ENCODE measurements at places on chromosomes 2 and 18.

GRCh38 chr2:127586746-127587295, 51.3 kb downstream of the MYO7B start:
- no peaks in the 10 kb centered on the region for H3K4me1 ChIP-seq
- H3K4me3 ChIP-seq: no peak overlapping the region
- no peak for DNase-seq

DNA sequence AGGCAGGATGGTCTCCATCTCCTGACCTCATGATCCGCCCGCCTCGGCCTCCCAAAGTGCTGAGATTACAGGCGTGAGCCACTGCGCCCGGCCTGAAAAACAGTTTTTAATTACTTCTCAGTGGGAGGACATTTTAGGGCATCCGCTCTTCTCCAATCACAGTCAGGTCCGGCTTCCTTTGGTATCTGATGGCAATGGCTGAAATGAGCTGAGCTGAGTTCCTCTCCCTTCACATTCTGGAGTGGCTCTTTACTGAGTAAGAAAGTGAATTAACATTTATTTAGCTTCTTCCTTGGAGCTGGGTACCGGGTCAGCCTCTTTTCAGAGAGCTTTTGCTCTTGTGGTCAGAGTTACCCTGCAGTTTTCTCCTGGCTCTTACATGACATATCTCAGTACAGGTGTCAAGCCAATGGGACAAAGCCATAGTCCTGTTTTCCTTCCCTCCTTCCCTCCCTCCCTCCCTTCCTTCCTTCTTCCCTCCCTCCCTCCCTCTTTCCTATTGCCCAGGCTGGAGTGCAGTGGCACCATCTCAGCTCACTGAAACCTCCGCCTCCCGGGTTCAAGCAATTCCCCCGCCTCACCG, 1.1 kb upstream of the TTC27 start:
- no peak overlapping the region for H3K4me3 ChIP-seq
- no peak for DNase-seq
- H3K27me3 ChIP-seq: no peaks in the 10 kb centered on the region
- no peak overlapping the region for H3K27ac ChIP-seq
- peaks cover 5% of the 10 kb centered on the region for H3K36me3 ChIP-seq
- H3K4me1 ChIP-seq: peaks cover 4% of the 10 kb centered on the region

DNA sequence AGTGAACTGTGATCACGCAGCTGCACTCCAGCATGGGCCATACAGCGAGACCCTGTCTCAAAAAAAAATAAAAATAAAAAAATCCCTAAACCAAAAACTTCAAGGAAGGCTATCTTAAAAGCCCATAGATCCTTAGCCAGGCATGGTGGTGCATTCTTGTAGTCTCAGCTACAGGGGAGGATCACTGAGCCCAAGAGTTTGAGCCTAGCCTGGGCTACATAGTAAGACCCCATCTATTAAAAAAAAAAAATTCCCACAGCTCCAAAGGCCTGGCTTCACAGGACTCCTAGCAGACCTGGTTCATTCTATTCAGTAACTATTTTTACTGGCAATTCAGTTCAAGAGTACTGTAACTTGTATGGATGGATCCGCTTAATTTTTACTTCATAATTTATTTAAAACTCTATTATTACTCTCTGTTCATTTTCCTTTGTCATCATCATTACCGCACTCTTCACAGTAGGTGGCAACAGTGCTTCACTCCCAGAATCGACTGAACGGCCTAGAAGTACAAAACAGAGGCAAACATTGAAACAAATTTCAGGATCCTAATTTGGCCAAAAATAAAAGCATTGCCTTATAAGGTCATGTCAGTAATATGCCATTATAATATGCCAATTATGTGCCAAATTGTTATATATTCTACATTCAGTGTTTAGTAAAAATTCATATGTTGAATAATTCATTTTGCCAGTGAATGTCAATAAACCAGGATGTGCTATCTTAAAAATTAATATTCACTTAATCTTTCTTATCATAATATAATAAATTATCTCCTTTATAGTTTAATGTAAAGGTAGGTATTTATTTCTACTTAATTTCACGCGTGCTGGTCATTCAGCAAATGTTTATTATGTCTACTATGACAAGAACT, 14.3 kb upstream of the STAM2 start:
- H3K4me1 ChIP-seq: no peaks in the 10 kb centered on the region
- no peak overlapping the region for H3K27ac ChIP-seq
- no peak overlapping the region for H3K4me3 ChIP-seq
- H3K27me3 ChIP-seq: no peaks in the 10 kb centered on the region
- DNase-seq: peak; percentile 41
- H3K36me3 ChIP-seq: no peaks in the 10 kb centered on the region

- H3K36me3 ChIP-seq: no peaks in the 10 kb centered on the region
- H3K27ac ChIP-seq: no peak within 1 kb of the TSS
- no peak for DNase-seq
- H3K4me1 ChIP-seq: peaks cover 11% of the 10 kb centered on the region
These were observed at the start of gene NEUROD1 for GRCh38 chr2:181680055-181680936. Gene NEUROD1, minus strand, starts transcription at chr2:181680517. Its CDS starts 1,657 bp downstream, at chr2:181678860.

GRCh38 chr2:176491172-176491904, 222.1 kb downstream of the MTX2 start:
- H3K27me3 ChIP-seq: no peaks in the 10 kb centered on the region
- peak overlapping the region; percentile 87 for H3K27ac ChIP-seq
- peaks cover 32% of the 10 kb centered on the region for H3K4me1 ChIP-seq
